ENCODE measurements at places on chromosomes 1 and 21.

- H3K36me3 ChIP-seq: no peaks in the 10 kb centered on the region
- no peak overlapping the region for H3K4me3 ChIP-seq
- no peaks in the 10 kb centered on the region for H3K4me1 ChIP-seq
- no peak for DNase-seq
- 0 out of 2 replicates have a peak, but pooled peaks cover 5% of the 10 kb centered on the region for H3K27me3 ChIP-seq
These were observed 12.8 kb upstream of the RNU1-2 start for GRCh38 chr1:16882986-16883385.

DNA sequence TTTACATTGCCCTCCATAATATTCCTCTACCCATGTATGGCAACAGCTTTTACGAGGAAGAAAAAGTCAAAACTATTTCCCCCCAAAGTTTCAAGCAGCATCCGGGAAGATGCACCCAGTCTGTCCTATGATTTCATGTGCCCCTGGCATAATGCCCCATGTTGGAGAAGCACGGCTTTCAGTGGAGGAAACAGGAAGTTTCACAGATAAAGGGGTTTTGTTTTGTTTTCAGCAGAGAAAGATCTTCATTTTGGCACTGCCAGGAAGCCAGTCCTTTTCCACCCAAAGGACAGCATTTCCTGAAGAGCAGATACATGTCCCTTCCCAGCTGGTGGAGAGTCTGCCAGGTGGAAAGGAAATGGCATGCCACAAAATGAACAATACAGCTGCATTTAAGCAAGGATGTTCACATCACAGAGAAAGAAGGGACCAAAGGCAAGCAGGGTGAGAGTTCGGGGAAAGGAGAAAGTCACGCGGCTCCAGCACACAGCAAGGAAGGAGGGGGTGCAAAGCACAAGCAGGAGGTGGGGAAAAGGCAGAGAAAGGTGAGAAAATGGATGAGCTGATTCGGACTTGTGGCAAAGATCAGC is 95.3 kb upstream of the HIVEP3 start:
- no peak overlapping the region for H3K4me3 ChIP-seq
- H3K27ac ChIP-seq: no peak overlapping the region
- no peak for DNase-seq
- no peaks in the 10 kb centered on the region for H3K4me1 ChIP-seq
- H3K27me3 ChIP-seq: peaks cover 9% of the 10 kb centered on the region

- no peak overlapping the region for H3K4me3 ChIP-seq
- H3K27me3 ChIP-seq: no peaks in the 10 kb centered on the region
- no peaks in the 10 kb centered on the region for H3K4me1 ChIP-seq
- no peaks in the 10 kb centered on the region for H3K36me3 ChIP-seq
- DNase-seq: no peak
These were observed 588.3 kb upstream of the TMPRSS15 start for GRCh38 chr21:18991846-18992245.

- H3K27ac ChIP-seq: no peak overlapping the region
- H3K27me3 ChIP-seq: no peaks in the 10 kb centered on the region
- H3K4me1 ChIP-seq: no peaks in the 10 kb centered on the region
- H3K36me3 ChIP-seq: no peaks in the 10 kb centered on the region
- H3K4me3 ChIP-seq: no peak overlapping the region
- no peak for DNase-seq
These were observed 1328.6 kb downstream of the MRPL39 start for GRCh38 chr21:24278711-24279110.

DNA sequence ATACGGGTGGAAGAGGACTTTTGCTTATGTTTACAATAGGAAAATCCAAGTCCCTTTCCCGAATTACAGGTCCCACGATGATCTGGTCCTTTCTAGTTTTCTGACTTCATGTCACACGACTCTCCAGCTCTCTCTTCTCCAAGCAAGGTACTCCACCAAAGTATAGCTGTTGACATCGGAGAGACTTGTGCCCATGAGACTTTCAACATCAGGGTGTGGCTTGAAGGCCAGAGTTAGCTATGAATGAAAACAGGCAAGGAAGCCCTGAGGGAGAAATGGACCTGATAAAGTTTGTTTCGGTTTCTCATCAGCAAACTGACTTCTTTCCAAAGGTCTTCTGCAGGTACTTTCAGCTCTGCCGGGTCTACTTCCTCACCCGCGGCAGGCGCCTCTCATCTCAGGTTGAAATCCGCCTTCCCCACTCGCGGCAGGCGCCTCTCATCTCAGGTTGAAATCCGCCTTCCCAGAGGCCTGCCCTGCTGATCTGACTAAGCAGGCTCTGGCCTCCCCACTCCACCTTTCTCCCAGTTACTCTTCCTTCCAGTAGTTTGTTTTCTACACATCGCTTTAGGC is 2.1 kb upstream of the PER3 start:
- no peak for DNase-seq
- H3K4me1 ChIP-seq: peaks cover 7% of the 10 kb centered on the region
- no peak overlapping the region for H3K27ac ChIP-seq
- no peaks in the 10 kb centered on the region for H3K27me3 ChIP-seq

- DNase-seq: no peak
- no peak overlapping the region for H3K27ac ChIP-seq
- no peaks in the 10 kb centered on the region for H3K36me3 ChIP-seq
These were observed 607.1 kb downstream of the PTPRC start for GRCh38 chr1:199245946-199246345.

- no peak for DNase-seq
- no peak overlapping the region for H3K4me3 ChIP-seq
- H3K27me3 ChIP-seq: peaks cover 33% of the 10 kb centered on the region
- H3K27ac ChIP-seq: no peak overlapping the region
- H3K36me3 ChIP-seq: no peaks in the 10 kb centered on the region
- no peaks in the 10 kb centered on the region for H3K4me1 ChIP-seq
These were observed 81.2 kb downstream of the EPHB2 start for GRCh38 chr1:22791831-22792347.

DNA sequence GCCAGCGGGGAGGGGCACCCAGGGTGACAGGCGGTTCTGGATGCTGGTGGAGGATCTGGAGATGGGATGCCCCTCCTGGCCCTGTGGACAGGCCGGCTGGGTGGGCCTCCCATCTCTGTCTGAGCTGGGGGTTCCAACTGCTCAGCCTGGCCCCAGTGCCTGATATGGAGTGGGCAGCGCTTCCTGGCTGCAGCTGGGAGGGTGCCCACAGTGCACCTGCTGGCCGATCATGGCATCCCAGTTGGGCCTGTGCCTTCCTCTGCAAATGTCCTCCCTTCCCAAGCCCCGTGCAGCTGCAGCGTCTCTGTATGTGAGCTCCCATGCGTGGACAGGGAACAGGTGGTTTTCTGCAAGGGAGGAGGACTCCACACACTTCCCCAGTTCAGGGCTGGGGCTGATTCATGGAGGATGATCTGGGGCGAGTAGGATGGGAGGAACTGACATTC is 2.1 kb downstream of the PFKL start:
- DNase-seq: no peak
- H3K36me3 ChIP-seq: peaks cover 18% of the 10 kb centered on the region
- H3K4me1 ChIP-seq: peaks cover 78% of the 10 kb centered on the region

GRCh38 chr1:178885869-178886268 is 15.0 kb upstream of the ANGPTL1 start:
- no peaks in the 10 kb centered on the region for H3K27me3 ChIP-seq
- no peak overlapping the region for H3K4me3 ChIP-seq
- H3K4me1 ChIP-seq: no peaks in the 10 kb centered on the region
- H3K27ac ChIP-seq: no peak overlapping the region
- H3K36me3 ChIP-seq: no peaks in the 10 kb centered on the region

Measured in K562 (cell line).